HepG2 (cell line): ENCODE measurements at places on chromosomes 5 and 9. TPM values are rescaled to one million over a fixed set of nuclear protein-coding genes. Genes with fewer than 3 reads are reported as not detected.

The PRR7 gene
- 4.8 and 6.7 TPM in 2 replicates for polyA plus RNA-seq

GRCh38 chr9:96071076-96071814 is 195.8 kb downstream of the ERCC6L2 start:
- no peak overlapping the region for H3K27ac ChIP-seq
- H3K4me1 ChIP-seq, result no peaks in the 10 kb centered on the region
- DNase-seq, result peak; percentile 16
- peaks cover 22% of the 10 kb centered on the region; the same call in 2 of the 3 replicates for H3K27me3 ChIP-seq

GRCh38 chr9:129544761-129545160 is 76.1 kb downstream of the C9orf50 start:
- H3K27me3 ChIP-seq, result no peaks in the 10 kb centered on the region
- H3K27ac ChIP-seq, result no peak overlapping the region
- peaks cover 23% of the 10 kb centered on the region for H3K4me1 ChIP-seq
- H3K36me3 ChIP-seq, result no peaks in the 10 kb centered on the region
- no peak for DNase-seq

The FBXL7 gene
- not detected in 2 replicates for polyA plus RNA-seq

The ACOT12 gene
- not detected in 2 replicates for polyA plus RNA-seq
